ENCODE measurements at places on chromosomes 1 and 21.

DNA sequence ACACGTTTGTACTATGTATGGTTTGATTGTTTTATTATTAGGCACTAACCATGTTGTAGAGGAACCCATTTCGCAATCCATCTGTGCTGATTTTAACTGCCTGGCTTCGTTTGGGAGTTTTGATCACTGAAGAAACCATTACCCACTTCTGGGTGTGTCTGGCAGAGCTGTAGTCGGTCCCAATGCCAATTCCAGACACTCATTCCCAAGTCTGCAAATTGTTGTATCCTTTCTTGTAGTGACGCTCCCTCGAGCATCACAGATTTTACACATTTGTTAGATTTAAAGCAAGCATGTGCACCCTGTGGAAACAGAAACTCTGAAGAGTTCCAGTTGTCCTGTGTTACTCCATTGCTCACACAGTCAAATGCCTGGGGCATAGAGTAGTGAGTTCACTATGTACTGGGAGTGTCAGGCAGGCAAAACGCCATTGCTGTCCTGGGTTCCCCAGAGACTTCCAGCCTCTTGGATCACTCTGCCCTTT, 31.0 kb upstream of the EFCAB14 start:
- DNase-seq = no peak

GRCh38 chr1:185421485-185422107, 104.6 kb upstream of the IVNS1ABP start:
- no peak for DNase-seq

DNA sequence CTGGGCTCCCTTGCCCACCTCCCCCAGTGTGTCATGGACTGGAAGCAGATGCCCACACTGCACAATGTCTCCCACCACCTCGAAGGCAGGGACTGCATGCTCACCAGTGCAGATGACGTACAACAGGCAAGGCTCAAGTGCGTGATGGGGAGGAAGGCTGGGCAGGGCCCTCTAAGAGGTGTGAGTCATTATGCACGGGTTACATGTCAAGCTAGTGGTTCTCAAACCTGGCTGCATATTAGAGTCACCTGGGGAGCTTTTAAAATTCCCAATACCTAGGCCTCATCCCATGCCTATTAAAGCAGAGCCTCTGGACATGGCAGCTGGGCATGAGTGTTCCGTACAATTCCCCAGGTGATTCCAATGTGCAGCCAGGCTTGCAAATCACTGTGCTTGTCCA, 137.9 kb upstream of the NGF start:
- DNase-seq = no peak

- no peak for DNase-seq
These were observed 91.2 kb downstream of the TRABD2B start for GRCh38 chr1:47906009-47906432.

DNA sequence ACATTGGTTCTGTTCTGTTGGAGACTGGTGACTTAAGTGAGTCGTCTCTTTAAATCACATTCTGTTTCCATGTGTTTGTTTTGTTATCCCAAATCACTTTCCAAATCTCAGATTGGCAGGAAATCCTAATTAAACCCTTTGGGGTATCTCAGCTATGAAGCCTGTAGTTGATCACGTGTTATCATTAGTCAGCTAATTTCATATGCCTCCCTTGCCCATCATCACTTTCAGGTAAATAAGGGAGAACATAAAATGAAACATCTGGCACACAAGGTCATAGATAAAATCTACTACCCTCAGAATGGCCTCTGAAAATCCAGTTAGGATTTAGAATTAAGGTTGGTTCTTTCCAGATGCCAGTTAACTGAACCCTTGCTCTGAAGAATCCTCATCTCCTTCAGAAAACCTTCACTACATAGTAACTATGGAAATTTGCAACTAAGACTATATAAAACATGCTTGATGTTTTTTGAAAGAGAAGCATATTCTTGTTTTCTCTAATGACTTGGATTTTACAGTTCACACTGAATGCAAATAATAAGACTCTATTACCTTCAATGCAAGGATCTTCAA, 401.5 kb downstream of the DSCAM start:
- no peak for DNase-seq

GRCh38 chr1:26696119-26696653, 371 bp downstream of the ARID1A start:
- no peak for DNase-seq

DNA sequence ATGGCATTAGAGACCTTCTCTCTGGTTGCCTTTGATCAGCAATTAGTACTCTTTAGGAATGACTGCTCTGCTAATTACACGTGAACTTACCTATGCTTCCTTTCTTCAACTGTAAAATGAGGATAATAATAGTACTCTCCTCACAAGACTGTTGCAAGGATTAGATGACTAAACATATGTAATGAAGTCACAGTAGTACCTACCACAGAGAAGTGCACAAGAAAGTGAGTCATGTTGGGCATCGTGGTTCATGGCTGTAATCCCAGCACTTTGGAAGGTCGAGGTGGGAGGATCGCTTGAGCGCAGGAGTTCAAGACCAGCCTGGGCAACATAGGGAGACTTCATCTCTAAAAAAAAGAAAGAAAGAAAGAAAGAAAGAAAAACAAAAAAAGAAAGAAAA, 68.1 kb upstream of the AK4 start:
- DNase-seq = no peak

DNA sequence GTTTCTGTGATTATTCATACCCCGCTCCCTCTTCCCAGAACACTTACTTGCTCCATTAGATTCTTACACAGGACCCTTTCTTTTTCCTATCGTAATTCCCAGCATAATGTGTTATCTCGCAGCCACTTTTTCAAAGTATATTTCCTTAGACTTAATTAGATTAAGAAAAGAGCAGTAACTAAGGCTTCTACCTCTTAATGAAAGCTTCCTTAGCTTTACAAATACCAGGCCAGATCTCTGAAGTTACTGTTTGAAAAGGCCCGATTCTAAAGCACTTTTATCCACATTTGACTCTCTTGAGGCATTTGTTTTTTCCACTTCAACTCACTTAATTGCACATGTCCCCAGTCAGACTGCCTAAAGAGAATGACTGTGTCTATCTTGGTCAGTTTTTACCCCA, 1264.3 kb upstream of the ADGRL2 start:
- DNase-seq = no peak

GRCh38 chr1:55466373-55466772, 251.2 kb upstream of the USP24 start:
- DNase-seq = no peak

- DNase-seq = no peak
These were observed 80.6 kb downstream of the TNFSF18 start for GRCh38 chr1:172970186-172970585.

DNA sequence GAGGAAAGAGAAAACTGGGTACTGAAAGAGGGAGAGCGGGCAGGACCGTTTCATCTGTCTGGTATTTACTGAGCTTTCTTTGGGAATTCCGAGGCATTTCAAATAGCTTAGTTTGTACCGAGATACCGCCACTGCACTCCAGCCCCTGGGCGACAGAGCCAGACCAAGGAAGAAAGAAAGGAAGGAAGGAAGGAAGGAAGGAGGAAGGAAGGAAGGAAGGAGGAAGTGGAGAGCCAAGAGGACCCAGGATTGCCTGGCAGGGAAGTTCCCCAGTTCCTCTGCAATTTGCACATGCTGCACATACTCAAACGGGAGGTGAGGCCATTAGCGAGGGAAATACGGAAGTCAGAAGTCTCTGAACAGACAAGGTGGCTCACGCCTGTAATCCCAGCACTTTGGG, 961 bp upstream of the FUCA1 start:
- no peak for DNase-seq

- no peak for DNase-seq
These were observed 35.0 kb downstream of the HMGB4 start for GRCh38 chr1:33898881-33899280.

GRCh38 chr21:45283035-45283610, 4.6 kb downstream of the POFUT2 start:
- DNase-seq = no peak

- DNase-seq = no peak
These were observed 189.2 kb downstream of the DYRK1A start for GRCh38 chr21:37555672-37556261.

GRCh38 chr1:94527447-94528031, 14.0 kb downstream of the F3 start:
- no peak for DNase-seq

- DNase-seq = no peak
These were observed 8.9 kb downstream of the RNF187 start for GRCh38 chr1:228496084-228496483.

- no peak for DNase-seq
These were observed 26.4 kb downstream of the FNBP1L start for GRCh38 chr1:93474321-93474720.

GRCh38 chr1:209648346-209648745, 3.9 kb downstream of the LAMB3 start:
- no peak for DNase-seq

- no peak for DNase-seq
These were observed 20.2 kb downstream of the PADI1 start for GRCh38 chr1:17225140-17225539.

- DNase-seq = no peak
These were observed 6.8 kb downstream of the GPR161 start for GRCh38 chr1:168129933-168130332.

- DNase-seq = no peak
These were observed 6.8 kb downstream of the RRAGC start for GRCh38 chr1:38852780-38853179.

GRCh38 chr21:38570596-38570995, 72.3 kb upstream of the ERG start:
- no peak for DNase-seq

- DNase-seq = no peak
These were observed 270.3 kb downstream of the SDCCAG8 start for GRCh38 chr1:243526180-243526579.

- DNase-seq = no peak
These were observed 30.1 kb upstream of the SLC45A3 start for GRCh38 chr1:205710201-205711062.

DNA sequence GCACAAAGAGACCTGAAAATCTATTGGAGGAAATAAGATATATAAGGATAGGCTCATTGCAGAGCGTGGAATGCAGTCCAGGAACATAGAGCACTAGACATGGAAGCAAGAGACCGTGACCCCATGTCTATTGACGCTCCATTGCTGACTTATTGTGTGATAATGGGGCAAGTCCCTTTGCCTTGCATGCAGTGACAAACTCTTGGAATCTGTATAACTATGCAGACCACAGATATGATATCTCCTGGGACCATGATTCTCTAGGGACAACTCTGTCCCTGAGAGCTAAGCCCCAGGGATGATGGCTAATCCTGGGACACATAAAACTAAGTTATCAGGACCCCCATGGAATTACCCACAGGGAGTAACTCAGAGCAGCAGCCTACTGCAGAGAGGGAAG, 73.1 kb upstream of the PRDX6 start:
- DNase-seq = no peak

DNA sequence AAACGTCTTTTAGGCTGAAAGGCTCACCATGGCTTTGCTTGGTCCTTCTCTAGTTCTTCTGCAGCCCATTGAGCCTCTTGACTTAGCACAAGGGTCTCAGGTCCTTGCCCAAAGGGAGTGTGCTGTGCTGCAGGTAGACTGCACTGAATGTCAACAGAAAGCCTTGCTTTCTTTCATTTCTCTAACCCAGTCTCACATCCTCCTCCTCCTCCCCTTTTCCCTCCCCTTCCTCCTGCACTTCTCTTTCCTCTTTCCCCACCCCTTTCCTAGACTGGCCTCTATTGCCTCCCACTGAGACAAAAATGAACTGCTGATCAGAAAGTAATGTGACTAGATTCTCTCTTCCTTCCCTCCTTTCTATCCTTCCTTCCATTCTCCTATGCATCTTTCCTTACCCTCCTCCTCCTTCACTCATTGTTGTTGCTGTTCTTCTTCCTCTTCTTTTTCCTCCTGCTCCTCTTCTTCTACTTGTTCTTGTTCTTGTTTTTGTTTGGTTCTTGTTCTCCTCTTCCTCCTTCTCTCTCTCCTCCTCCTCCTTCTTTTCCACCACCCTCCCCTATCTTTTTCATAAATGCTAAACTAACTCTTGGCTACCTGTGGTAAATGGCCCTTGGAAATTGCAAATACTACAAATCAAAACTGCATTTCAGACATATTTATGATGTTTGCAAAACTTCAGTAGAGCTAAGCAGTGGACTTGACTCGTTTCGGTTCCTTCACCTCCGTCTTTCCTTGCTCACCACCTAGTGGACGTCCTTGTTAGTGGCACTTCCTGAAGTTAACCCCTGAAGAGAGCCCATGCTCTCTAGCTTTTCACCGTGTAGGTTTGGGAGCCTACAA, at the start of gene SELL:
TSS of gene SELL (minus strand) at position 152 of the 840 bp plus-strand sequence. CDS start at position 30, 122 bp downstream.
- no peak for DNase-seq

DNA sequence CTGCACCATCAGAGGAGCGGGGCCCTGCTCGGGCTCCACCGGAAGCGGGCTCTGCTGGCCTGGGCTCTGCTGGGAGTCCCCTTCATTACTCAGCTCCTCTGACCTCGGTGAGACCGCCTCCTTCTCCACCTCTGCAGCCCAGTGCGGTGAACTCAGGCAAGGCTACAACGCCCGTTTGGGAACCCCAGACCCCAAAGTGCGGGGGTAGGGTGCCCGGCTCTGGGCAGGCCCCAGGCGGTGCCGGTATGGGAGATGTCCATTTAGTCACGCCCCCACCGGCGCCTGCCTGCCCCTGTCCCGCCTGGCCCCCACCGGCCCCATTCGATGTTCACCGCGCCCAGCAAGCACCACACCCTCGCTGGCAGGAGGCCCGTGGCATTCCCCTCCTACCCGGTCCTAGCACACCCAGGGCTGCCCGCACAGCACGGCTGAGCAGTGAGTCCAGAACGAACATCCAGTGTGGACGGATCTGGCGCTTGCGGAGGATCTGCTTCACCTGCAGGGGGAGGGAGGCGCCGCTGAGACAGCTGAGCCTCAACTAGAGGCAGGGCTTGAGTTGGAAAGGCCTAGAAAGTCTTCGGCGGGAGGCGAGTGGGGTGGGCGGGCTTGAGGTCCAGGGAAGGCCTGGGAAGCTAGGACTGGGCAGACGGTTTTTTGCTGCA, 10.0 kb downstream of the MAP3K6 start:
- no peak for DNase-seq

DNA sequence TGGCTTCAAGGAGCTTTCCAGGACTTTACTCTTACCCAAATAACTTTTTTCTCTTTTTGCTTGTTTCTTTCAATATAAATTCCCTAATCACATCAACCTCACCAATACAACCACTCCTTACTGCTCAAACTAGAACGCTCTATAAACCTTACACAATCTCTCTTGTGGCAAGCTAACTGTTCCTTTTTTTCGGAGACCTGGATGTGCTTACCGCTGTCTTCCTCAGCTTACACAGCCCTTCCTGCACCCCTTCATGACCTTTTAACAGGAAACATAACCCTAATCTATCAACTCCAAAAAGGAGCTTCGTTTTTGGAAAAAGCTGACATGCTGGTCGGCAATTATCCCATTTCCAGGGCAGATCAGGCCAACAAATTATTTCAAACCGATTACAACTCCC, 24.1 kb upstream of the SLC2A5 start:
- DNase-seq = no peak

GRCh38 chr1:37438037-37438868, 36.1 kb upstream of the ZC3H12A start:
- DNase-seq = no peak

Data from cortex of kidney (tissue), 1 donor.